CD4-positive, CD25-positive, alpha-beta regulatory T cell (primary cell): ENCODE measurements at places on chromosomes 6 and 20. TPM values are rescaled to one million over a fixed set of nuclear protein-coding genes. Genes with fewer than 3 reads are reported as not detected.

Gene FLRT3
- not detected for polyA plus RNA-seq

Gene SMOC2
- polyA plus RNA-seq = not detected

Gene CST5
- polyA plus RNA-seq = not detected

Gene PROKR2
- polyA plus RNA-seq = not detected

Gene NINL
- 0.42 TPM for polyA plus RNA-seq

Gene OOEP
- polyA plus RNA-seq = 0.25 TPM

Gene WDR46
- polyA plus RNA-seq = 54.0 TPM

- H3K4me3 ChIP-seq = no peak overlapping the region
- no peaks in the 10 kb centered on the region for H3K36me3 ChIP-seq
- H3K27ac ChIP-seq = no peak overlapping the region
Observed at GRCh38 chr6:139528471-139528870, 154.0 kb upstream of the CITED2 start.

DNA sequence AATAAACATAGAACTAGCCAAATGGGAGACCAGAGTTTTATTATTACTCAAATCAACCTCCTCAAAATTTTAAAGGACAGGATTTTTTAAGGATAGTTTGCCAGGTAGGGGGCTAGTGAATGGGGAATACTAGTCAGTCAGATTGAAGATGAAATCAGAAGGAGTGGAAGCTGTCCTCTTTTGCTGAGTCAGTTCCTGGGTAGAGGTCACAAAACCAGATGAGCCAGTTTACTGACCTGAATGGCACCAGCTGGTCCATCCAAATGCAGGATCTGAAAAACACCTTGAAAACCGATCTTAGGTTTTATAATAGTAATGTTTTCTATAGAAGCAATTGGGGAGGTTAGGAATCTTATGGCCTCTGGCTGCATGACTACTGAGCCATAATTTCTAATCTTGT is 558.2 kb downstream of the PKHD1 start:
- no peak for DNase-seq
- H3K27ac ChIP-seq = no peak overlapping the region
- H3K27me3 ChIP-seq = no peaks in the 10 kb centered on the region
- H3K4me1 ChIP-seq = no peaks in the 10 kb centered on the region
- no peak overlapping the region for H3K4me3 ChIP-seq

DNA sequence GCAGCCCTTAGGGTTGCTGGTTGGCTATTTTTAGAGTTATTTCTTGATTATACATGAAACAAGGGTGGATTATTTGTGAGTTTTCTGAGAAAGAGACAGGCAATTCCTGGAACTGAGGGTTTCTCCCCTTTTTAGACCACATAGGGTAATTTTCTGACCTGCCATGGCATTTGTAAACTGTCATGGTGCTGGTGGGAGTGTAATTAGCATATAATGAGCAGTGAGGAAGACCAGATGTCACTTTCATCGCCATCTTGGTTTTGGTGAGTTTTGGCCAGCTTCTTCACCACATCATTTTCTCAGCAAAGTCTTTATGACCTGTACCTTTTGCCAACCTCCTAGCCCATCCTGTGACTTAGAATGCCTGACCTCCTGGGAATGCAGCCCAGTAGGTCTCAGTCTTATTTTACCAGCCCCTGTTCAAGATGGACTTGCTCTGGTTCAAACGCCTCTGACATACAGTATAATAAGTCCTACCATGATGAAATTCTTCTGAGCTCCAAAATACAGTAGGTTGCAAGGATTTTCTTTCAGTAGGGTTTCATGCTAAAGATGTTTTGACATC is 117.1 kb downstream of the ISM1 start:
- no peaks in the 10 kb centered on the region for H3K27me3 ChIP-seq
- no peak for DNase-seq
- no peak overlapping the region for H3K27ac ChIP-seq
- no peaks in the 10 kb centered on the region for H3K36me3 ChIP-seq
- no peak overlapping the region for H3K4me3 ChIP-seq
- H3K4me1 ChIP-seq = no peaks in the 10 kb centered on the region

DNA sequence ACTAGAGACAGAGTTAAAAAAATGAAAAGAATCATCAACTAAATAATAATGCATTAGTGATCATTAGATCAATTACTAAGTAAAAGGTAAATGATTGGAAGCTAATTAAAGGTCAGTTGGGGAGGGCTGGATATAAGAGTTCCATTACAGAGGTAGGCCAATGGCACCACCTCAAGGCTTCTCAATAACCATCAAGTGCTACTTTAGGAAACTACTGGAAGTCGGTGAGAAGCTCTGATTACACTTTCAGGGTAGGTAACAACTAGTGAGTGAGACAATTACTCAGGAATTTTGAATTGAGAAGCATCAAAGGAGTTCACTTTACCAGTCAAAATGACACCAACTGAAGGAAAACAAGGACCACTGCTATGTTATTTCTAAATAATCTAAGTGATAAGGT is 90.2 kb upstream of the HDAC2 start:
- H3K27me3 ChIP-seq = no peaks in the 10 kb centered on the region
- H3K4me1 ChIP-seq = no peaks in the 10 kb centered on the region
- no peak overlapping the region for H3K27ac ChIP-seq
- no peaks in the 10 kb centered on the region for H3K36me3 ChIP-seq

DNA sequence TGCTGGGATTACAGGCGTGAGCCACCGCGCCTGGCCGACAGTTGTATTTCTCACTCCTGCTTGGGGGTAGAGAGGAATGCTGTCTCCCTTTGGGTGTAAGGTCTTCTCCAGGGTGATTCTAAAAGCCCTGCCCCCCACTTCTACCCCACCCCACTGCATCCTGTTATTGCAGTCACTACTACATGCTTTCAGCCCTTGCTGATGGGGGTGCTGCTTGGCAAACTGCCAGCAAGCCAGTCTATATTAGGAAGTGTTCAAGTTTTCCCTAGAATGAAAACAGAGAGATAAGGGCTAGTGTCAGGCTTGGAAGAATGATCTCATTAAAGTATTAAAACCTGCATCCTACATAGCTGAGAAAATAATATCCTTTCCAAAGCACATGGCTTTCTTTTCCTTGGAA is 31.3 kb downstream of the TTI1 start:
- H3K4me3 ChIP-seq = no peak overlapping the region
- no peak for DNase-seq
- peaks cover 77% of the 10 kb centered on the region for H3K36me3 ChIP-seq
- peaks cover 16% of the 10 kb centered on the region for H3K4me1 ChIP-seq

DNA sequence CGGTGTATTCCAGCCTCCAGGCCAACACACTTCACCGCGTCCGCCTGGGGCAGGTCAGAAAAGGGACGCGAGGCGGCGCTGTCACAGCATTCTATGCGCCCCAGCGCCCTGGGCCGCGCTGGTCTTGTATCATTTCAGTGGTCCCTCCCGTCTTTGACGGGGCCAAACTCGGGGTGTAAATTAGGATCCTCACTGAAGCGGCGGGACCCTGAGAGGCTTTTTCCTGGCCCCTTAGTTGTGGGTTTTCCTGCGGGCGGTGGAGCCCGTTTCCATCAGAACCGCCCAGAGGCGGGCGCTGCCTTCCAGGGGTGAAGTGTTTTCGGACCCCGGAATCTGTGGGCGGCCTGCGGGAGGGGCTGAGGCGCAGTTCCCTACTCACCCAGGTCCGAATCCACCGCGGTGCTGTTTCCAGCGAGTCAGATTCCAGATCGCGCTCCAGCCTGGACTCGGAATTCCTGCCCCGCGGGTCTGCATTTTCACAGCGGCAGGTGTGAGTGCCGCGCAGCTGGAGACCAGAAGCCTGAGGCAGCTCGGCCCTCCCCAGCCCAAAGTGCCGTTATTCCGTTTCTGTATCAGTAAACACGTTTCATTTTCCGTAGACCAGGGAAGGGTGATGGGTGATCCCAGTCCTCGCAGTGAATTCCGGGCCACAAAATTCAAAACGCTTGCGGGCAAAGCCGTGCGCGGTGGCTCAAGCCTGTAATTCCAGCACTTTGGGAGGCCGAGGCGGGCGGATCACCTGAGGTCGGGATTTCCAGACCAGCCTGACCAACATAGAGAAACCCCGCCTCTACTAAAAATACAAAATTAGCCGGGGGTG is 3.9 kb upstream of the MICB start:
- peak overlapping the region; percentile 79 for H3K27ac ChIP-seq
- H3K4me3 ChIP-seq = peak overlapping the region; percentile 83
- no peaks in the 10 kb centered on the region for H3K27me3 ChIP-seq

- no peaks in the 10 kb centered on the region for H3K27me3 ChIP-seq
- no peak overlapping the region for H3K27ac ChIP-seq
- peaks cover 72% of the 10 kb centered on the region for H3K36me3 ChIP-seq
- peaks cover 7% of the 10 kb centered on the region for H3K4me1 ChIP-seq
- no peak for DNase-seq
- no peak overlapping the region for H3K4me3 ChIP-seq
Observed at GRCh38 chr6:42210551-42210950, 7.1 kb downstream of the MRPS10 start.

DNA sequence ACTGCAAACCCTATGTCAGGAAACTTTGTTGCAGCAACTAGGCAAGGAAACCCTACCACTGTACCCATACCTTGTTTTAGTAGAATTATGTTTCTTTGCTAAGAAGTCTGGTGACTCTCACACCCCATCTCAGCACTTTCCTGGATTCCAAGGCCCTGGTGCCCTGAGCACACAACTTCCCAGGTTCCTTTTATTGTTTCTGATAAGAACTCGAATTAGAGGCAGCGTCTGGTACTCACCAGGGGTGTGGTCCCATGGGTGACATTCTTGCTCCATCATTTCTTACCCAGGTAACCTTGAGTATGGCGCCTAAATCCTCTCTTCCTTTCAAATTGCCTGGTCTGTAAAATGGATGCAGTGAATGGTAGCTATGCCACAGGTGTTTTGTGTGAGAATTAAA is 34.1 kb downstream of the MYB start:
- H3K4me1 ChIP-seq = peaks cover 19% of the 10 kb centered on the region
- no peaks in the 10 kb centered on the region for H3K27me3 ChIP-seq
- H3K4me3 ChIP-seq = no peak overlapping the region

DNA sequence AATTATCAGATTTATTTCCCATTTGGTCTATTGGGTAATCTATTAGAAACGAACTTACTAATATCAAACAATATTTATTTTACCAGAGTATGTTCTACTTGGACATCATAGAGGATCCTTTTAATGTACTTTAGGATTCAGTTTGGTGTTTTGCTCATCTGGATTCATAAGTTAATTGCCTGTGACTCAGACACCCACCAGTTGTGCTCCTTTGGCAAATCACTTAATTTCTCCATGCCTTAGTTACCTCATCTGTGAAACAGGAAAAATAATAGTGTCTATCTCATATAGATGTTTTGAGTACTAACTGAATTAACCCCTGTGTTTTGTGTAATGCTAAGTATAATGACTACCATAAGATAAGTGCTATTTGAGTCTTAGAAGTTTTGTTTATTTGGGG is 292.1 kb downstream of the LAMA2 start:
- H3K4me3 ChIP-seq = no peak overlapping the region
- no peaks in the 10 kb centered on the region for H3K36me3 ChIP-seq
- DNase-seq = no peak
- no peaks in the 10 kb centered on the region for H3K4me1 ChIP-seq

DNA sequence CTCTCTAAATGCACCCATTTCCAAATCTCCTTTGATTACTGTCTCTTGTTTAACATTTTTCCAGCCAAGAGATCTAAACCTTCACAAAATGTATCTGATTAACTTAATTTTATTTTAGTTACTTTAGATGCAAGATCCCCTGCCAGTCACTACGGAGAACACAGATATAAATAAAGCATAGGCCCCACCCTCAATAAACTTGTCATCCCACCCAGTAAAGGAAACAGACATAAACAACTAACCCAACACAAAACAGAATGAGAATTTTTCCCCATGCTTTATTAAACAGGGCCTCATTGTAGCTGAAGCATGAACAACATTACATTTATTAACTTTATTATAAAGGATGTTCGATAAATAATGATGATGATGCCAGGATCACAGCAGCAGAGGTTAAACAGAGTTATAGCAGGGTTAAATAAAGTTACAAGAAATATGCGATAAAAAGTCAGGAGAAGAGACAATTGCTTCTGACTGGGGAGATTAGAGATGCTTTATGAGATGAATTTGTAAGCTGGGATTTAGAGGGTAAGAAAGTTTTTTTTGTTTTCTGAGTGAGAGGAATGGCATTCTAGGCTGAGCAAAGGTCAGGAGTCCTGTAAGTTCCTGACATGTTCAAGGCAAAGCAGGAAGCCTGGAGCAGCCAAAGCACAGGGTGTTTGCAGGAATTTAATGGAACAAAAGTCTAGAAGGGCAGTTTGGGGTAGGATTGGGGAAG is 41.1 kb downstream of the TFAP2A start:
- no peak overlapping the region for H3K4me3 ChIP-seq
- no peak for DNase-seq
- H3K36me3 ChIP-seq = no peaks in the 10 kb centered on the region
- H3K27me3 ChIP-seq = no peaks in the 10 kb centered on the region
- no peak overlapping the region for H3K27ac ChIP-seq

- H3K27ac ChIP-seq = no peak overlapping the region
- H3K27me3 ChIP-seq = peaks cover 19% of the 10 kb centered on the region
- H3K36me3 ChIP-seq = no peaks in the 10 kb centered on the region
- no peak for DNase-seq
Observed at GRCh38 chr6:50718566-50718965, 5.2 kb downstream of the TFAP2D start.

GRCh38 chr6:162666246-162666645 is 61.3 kb downstream of the PRKN start:
- DNase-seq = no peak
- no peaks in the 10 kb centered on the region for H3K27me3 ChIP-seq
- no peak overlapping the region for H3K27ac ChIP-seq

DNA sequence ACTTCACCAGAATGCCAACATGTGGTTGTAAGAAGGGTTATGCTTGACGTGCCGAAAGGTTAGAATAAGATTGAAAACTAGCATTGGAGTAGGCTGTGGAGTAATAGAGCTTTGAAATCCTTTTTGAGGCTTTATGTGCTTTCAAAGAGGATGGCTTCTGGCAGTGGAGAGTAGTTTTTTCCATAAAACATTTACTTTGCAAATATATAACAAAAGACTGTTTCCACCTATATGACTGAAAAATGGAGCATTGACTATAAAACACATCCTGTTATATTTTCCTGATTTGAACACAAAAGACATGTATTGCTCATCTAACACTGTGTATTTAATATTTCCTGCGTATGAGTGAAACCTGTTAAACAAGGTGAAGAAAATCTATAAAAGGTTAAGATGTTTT is 38.8 kb downstream of the ZFAND3 start:
- no peak for DNase-seq
- no peak overlapping the region for H3K27ac ChIP-seq
- H3K36me3 ChIP-seq = peaks cover 2% of the 10 kb centered on the region
- no peaks in the 10 kb centered on the region for H3K27me3 ChIP-seq

GRCh38 chr20:7695051-7695495 is 245.2 kb downstream of the HAO1 start:
- no peak for DNase-seq
- no peaks in the 10 kb centered on the region for H3K36me3 ChIP-seq
- no peaks in the 10 kb centered on the region for H3K4me1 ChIP-seq
- H3K4me3 ChIP-seq = no peak overlapping the region

- no peaks in the 10 kb centered on the region for H3K27me3 ChIP-seq
- no peaks in the 10 kb centered on the region for H3K4me1 ChIP-seq
- DNase-seq = no peak
Observed at GRCh38 chr20:9392892-9393857, 121.2 kb upstream of the LAMP5 start.
